Metanephros (tissue), 2 donors: ENCODE measurements at places on chromosomes 12 and 14. TPM values are rescaled to one million over a fixed set of nuclear protein-coding genes. Genes with fewer than 3 reads are reported as not detected.

The DIO2 gene
- total RNA-seq: 4.4 TPM

The TMBIM4 gene
- total RNA-seq: 82.2 TPM

The INHBC gene
- 0.41 TPM for total RNA-seq

The EFS gene
- 35.5 TPM for total RNA-seq
